ENCODE measurements at places on chromosomes 5 and 9.

- DNase-seq: no peak
Observed at GRCh38 chr5:140118302-140118936, 4.5 kb downstream of the PURA start.

DNA sequence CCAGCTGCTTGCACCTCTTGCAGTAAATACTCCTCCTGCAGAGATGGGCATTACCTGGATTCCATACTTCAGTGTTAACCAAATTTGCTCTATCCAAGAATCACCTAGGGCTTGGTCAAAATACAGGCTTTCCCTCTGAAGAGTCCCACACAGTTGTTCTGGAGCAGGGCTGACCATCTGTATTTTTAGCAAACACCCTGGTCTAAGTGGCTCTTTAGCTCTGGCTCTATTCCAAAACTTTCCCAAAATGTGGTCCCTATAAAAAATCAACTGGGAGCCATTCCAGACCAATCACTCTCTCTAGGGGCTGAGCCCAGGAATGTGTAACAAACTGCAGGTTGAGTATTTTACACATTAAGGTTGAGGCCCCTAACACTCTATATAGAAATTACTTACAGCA, 153.7 kb downstream of the SPOCK1 start:
- no peak for DNase-seq

- no peak for DNase-seq
Observed at GRCh38 chr9:109278848-109279247, 42.0 kb downstream of the EPB41L4B start.

- DNase-seq: peak; percentile 58
Observed at GRCh38 chr5:149381986-149382338, 2.9 kb upstream of the IL17B start.

- no peak for DNase-seq
Observed at GRCh38 chr9:18015116-18015515, 436.2 kb downstream of the SH3GL2 start.

DNA sequence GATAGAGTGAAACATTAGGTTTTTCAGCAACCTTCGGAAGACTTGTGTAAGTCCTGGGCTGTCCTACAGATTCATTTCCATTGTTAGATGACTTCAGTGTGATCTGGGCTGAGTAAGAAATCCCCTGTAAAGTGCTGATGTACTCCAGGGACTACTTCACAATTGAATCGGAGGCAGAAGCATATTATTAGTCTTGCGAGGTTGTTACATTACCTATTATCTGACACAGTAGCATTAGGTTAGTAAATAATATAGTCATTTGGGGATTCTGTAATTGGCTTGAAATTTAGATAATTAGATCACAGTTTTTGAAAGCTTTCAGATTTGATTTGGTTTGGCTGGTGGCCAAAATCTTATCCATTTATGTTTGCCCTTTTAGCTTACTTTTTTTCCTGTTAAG, 62.4 kb downstream of the DMRT1 start:
- DNase-seq: no peak

All from activated effector memory CD4-positive, alpha-beta T cell treated with Interleukin-2 at 50 U/mL for 16 hours (primary cell).